ENCODE measurements at places on chromosomes 7 and 10.

- DNase-seq: no peak
Measured at GRCh38 chr7:155109121-155109520, 39.0 kb downstream of the HTR5A start.

GRCh38 chr10:43294892-43295291, 28.0 kb upstream of the RASGEF1A start:
- no peak for DNase-seq

GRCh38 chr10:128066870-128067382, 59.3 kb downstream of the MKI67 start:
- no peak for DNase-seq

- no peak for DNase-seq
Measured at GRCh38 chr7:80879849-80880248, 39.0 kb downstream of the SEMA3C start.

DNA sequence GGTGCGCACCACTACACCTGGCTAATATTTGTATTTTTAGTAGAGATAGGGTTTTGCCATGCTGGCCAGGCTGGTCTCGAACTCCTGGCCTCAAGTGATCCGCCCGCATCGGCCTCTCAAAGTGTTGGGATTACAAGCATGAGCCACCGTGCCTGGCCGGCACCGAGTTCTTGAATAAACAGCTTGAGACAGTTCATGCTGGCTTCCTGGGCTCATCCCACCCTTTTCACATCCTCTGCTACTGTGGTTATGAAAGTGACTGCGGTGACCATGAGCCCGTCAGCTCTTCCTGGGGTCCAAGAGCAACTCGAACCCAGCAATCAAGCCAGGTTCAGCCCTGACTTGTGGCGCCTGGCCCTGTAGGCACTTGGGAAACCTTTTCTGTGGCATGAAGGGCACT, 38.7 kb downstream of the HIP1 start:
- DNase-seq: no peak

GRCh38 chr10:74753442-74754211, 72.8 kb upstream of the KAT6B start:
- DNase-seq: no peak

DNA sequence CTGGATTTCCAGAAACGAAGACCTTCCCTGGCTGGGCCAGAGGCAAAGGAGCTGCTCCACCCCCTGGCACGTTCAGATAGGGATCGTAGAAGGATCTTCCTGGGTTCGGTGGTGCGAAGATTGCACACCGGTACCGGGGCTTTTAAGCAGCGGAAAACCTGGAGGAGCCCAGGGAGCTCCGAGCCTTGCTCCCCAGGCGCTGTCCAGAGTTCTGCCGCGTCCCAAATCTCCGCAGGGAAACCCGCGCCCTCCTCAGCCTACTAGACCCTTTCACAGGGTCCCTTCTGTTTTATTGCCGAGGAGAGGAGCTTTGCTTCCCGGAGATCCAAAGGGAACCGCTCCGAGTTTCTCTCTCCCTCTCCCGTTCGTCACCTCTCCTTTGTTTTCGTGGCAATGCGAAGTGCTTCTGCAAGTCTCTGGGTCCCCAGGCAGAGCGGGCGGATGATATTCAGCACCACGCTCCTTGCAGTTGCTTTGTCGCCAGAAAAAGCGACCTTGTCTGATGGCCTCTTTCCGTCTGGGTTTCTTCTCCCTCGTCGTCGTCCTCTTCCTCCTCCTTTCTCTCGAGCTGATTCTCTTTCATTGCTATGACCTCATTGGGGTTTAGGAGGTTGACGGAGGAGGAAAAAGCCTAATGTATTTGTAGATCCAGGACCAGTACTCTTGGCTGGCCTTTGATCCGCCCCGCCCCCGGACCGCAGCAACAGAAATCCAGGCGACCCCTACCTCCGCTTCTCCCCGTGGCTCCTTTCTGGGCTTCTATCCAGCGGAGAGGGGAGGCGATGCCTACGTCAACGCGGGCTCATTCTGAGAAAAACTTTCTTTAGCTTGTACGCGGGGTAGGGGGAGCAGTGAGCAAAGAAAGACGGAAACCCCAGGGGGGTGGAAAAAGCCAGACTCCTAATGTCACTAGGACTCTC, at the start of gene TMEM196:
TSS of gene TMEM196 (minus strand) at position 777 of the 920 bp plus-strand sequence. CDS start 921 bp downstream, outside the sequence.
- no peak for DNase-seq

DNA sequence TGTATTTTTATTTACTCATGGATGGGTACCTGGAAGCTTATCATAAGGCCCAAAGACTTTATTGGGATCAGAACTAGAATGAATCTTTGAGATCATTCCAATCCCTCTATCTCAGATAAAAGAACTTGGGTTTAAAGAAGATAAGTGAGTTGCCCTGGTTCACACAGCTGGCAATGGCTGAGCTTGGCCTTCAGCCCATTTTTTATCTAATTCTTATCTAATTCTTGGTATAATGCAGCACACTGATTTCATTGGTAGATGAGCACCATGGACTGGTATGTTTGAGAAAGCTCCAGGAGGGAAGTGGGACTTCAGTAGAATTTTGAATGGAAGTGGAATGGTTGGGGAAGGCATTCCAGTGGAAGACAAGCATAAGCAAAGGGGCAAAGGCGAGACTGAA, 558.9 kb downstream of the REEP3 start:
- DNase-seq: no peak

- DNase-seq: no peak
Measured at GRCh38 chr10:51867956-51868355, 168.6 kb upstream of the CSTF2T start.

DNA sequence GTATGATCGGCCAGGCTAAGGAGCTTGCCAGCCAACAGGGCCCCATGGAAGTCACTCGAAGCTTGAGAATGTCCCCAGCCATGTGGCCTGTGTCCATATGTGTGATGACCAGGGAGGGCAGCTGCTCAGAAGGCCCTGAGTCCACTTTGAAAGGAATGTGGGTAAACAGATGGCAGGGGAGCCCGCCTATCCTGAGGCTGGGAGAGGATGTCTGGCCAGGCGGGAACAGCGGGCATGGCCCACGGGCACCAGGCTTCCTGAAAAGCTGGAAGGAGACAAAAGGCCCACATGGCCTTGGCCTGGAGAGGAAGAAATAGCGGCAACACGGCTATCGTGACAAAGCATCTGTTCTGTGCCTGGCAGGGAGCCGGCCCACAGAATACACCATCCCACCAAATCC, 137.9 kb upstream of the PPIF start:
- DNase-seq: no peak

DNA sequence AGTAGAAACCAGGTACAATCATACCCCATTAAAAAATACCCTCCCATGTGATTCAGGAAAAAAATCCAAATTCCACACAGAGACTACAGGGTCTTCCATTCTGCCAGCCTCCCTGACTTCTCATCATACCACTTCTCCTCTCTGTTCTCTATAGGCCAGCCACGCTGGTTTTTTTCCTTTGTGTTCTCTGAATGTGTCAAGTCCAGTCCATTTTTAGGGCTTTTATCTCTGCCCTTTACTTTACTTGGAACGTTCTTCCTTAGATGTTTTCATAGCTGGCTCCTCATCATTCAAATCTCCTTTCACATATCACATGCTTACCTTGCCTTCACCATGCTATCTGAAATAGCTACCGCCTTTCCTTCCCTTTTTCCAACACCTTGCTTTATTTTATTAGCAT, 597.6 kb downstream of the PHTF2 start:
- DNase-seq: no peak

DNA sequence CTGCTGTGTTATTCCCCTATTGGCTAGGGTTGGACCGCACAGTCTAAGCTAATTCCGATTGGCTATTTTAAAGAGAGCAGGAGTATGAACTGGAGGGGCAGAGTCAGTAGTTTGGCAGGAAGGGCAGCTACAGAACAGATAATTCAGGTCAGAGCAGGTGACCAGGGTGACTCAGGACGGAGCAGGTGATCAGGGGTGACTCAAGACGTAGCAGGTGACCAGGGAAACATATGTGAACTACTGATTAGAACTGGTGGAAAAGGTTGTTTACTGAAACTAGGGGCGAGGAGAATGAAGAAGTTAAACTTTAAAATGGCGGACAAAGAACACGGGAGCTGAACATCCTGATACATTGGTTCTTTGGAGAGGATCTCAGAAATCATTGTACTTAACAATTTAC, 102.3 kb downstream of the CCDC7 start:
- no peak for DNase-seq

DNA sequence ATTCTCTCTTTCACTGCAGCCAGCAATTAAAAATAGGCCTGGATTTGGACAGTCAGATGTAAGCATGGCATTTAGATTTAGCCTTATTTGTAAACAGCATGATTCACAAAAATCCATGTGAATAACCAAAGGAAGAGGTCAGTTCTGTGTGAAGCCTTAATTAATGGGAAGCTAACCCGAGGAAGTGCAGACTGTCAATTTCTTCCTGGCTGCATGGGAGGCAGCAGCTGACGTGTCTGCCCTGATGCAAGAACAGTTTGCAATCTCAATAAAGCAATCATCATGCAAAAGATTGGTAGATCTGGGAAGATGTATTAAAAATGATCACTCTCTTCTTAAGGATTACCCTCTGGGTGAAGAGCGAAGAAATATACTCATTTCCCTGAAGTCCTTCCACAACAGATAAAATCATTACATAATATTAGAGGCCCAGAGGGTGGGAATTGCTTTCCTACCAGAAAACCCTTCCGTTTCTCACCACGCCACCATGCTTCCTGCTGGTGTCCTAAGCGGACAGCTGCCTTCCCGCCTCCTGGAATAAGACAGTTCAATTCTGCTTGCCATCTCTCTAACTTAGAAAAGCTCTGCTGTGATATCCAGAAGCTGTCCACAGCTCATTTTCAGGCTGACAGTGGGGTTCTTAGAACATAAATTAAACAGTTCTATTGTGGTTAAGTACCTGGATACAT, 526.7 kb upstream of the NRP1 start:
- DNase-seq: no peak

- DNase-seq: no peak
Measured at GRCh38 chr7:133167300-133167699, 85.4 kb upstream of the CHCHD3 start.

DNA sequence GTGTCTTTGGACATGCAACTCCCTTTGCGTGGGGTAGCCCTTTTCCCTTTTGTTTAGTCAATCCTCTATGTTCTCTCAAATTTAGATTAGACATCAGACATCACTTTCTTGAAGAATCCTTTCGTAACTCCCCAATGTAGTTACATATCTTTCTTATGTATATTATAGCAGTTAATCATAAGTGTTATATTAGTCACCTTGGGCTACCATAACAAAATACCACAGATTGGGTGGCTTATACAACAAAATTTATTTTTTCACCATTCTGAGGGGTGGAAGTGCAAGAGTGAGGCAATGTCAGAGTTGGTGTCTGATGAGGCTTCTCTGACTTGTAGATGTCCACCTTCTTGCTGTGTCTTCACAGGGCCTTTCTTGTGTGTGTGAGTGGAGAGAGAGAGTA, 105.7 kb downstream of the PHTF2 start:
- DNase-seq: no peak

- DNase-seq: peak; percentile 17
Measured at GRCh38 chr10:74078037-74078436, 72.6 kb downstream of the AP3M1 start.

- DNase-seq: peak; percentile 33
Measured at GRCh38 chr7:77696643-77697534, 630 bp downstream of the RSBN1L start.

- no peak for DNase-seq
Measured at GRCh38 chr7:23712368-23713284, 2.6 kb downstream of the STK31 start.

DNA sequence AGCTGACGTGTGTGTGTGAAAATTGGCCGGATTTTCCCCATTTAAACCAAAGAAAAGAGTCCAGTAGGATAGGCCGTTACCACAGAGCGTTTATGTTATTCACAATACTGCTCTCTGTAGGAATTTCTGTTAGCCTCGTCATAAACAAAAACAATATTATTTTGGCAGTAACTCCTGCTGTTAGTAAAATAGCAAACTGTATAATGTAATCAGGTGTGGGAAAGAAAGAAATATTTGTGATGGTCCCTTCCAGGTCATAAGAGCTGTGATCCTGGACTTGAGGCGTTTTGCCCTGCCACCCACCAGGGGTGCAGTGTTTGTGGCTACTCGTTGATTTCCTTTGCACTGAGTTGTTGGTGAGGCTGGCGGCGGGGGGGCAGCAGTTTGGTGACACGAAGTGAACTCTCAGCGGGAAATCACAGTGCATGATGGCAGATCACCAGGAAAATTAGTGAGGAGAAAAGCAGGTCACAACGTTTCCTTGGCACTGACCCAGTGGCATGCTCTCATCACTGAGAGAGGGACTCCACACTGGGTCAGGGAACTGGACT, 2.8 kb downstream of the EEPD1 start:
- DNase-seq: no peak

- no peak for DNase-seq
Measured at GRCh38 chr7:99132595-99133321, 11.2 kb downstream of the SMURF1 start.

DNA sequence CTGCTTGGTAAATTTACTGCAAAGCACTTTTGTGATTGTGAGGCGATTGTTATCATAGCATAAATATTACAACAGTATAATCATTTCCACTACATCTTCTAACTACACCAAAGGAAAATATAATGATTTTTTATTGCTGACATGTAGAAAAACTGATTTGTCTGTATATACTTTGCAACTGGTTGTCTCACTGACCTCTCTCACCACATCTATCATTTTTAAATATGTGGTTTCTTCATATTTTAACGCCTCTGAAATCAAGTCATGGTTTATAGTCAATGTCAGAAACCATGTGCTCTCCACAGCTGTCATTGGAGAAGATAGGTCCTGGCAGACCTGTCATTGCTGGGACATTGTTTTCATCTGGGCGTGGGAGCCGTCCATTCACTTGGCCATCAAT, 315.4 kb upstream of the KLF6 start:
- no peak for DNase-seq

GRCh38 chr10:117965984-117966383, 80.8 kb downstream of the RAB11FIP2 start:
- no peak for DNase-seq

- DNase-seq: no peak
Measured at GRCh38 chr7:98078197-98078870, 28.3 kb upstream of the LMTK2 start.

GRCh38 chr7:156019308-156019707, 207.0 kb upstream of the SHH start:
- DNase-seq: no peak

GRCh38 chr10:1187151-1187854, 131.1 kb downstream of the WDR37 start:
- no peak for DNase-seq

- DNase-seq: no peak
Measured at GRCh38 chr7:112162142-112162766, 43.9 kb downstream of the DOCK4 start.

- no peak for DNase-seq
Measured at GRCh38 chr10:69979174-69979573, 73.5 kb upstream of the MACROH2A2 start.
